ENCODE measurements at places on chromosomes 5 and 9.

GRCh38 chr9:95438561-95439357 is 78.0 kb downstream of the PTCH1 start:
- no peak for DNase-seq

GRCh38 chr9:23635276-23635675 is 190.8 kb downstream of the ELAVL2 start:
- DNase-seq, result no peak

DNA sequence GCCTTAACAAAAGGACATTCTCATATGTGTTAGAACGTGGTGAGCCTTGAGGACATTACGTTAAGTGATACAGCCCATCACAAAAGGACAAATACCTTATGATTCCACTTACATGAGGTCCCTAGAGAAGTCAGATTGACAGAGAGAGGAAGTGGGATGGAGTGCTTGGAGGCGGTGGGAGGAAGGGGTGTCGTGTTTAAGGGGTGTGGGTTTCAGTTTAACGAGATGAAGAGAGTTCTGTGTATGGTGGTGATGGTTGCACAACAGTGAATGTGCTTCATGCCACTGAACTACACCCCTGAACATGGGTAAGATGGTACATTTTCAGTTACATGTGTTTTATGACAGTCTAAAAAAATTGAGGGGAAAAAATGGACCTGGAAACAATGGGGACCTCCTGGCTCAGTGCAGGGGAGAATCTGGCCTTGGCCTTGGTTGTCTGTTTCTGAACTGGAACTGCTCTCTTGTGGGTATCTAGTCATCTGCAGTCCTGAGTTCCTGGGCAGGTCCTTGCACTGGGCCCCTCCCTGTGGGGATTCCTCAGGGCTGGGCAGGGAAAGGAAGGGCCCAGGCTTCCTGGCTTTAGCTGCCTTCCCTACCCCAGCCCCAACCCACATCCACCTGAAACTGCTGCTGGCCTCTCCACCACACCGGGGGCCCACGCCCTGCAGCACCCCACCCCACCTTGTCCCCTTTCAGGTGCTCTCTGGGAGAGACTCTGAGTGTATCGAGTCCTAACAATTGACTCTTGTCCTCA is 17.8 kb downstream of the LRRC8A start:
- DNase-seq, result no peak

GRCh38 chr5:172266676-172267092 is 16.9 kb downstream of the UBTD2 start:
- DNase-seq, result no peak

- DNase-seq, result no peak
Observed at GRCh38 chr9:76572151-76572550, 113.2 kb downstream of the GCNT1 start.

DNA sequence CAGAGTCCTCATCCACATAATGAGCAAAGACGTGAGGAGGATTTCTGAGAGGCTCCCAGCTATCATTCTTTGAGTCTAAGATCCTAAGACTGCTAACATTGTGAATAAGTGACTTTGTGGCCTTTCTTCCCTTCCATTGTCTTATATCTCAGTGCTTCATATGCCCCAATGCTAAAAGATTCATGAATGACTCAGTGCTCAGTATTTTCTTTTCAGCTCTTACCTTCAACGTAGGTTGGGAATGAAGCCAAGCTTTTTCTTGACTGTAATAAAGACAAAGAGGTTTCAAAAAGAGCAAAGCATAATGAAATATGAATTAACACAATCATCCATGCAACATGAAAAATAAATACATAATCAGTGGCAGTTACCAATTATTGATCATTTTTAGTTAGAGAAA is 146.4 kb downstream of the ENTREP1 start:
- no peak for DNase-seq

GRCh38 chr9:86369810-86370209 is 15.6 kb upstream of the TUT7 start:
- DNase-seq, result no peak

GRCh38 chr9:4069457-4070153 is 230.3 kb downstream of the GLIS3 start:
- DNase-seq, result no peak

GRCh38 chr9:134707031-134707680 is 65.6 kb downstream of the COL5A1 start:
- DNase-seq, result no peak

DNA sequence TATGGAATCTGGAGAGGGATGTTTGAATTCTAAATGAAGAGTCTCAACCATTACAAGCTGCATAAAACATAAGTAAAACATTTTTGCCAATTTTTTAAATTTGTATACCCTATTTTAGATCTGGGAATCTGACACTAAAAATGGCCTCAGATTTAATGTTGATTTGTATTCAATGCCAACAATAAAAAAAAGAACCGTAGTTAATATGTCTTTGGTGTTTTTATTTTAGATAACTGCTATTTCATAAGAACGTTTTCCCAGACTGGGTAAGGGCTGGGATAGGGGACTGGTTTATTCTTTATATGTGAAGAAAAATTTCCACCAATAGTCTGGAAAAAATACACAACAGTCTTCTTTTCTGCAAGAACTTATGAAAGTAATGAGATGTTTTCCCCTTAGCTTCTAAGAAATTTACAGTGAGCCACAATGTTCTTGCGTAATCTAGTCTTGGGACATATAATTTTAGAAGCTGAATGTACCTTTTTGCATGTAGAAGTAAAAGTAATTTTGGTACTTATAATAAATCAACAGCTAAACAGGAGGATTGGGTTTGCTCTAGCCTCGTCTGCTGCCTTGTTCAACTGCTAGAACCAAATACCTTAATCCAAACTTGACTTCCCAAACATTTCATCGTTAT is 244.6 kb upstream of the EFNA5 start:
- no peak for DNase-seq

All from iPS DF 19.7 (cell line).